ENCODE measurements at places on chromosomes 12 and 14.

GRCh38 chr12:26746121-26746714 lies 86.8 kb downstream of the ITPR2 start:
- no peak for DNase-seq

DNA sequence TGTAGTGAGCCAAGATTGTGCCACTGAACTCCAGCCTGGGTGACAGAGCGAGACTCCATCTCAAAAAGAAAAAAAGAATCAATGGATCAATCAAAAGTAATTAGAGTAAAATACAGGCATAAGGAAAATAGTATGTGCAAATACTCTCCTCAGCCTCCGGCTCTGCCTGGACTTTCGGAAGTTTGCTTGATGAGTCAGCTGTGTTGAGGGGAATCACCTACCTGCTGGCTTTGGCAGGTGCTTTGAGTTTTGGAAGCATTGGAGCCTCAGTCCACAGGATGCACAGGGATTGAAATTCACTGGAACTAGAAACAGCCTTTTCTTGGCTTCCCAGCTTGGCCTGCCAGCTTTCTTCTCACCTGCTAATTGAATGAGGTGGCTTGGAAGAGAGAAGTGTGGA lies 268.2 kb downstream of the PCNX1 start:
- no peak for DNase-seq

GRCh38 chr12:124259154-124260066 lies 35.5 kb upstream of the RFLNA start:
- DNase-seq, result no peak

GRCh38 chr14:22131749-22132476 lies 457.1 kb downstream of the DAD1 start:
- no peak for DNase-seq

- DNase-seq, result no peak
Measured at GRCh38 chr12:130646716-130647370, 69.3 kb downstream of the RIMBP2 start.

GRCh38 chr14:75752907-75753594 lies 92.0 kb downstream of the TTLL5 start:
- DNase-seq, result no peak

DNA sequence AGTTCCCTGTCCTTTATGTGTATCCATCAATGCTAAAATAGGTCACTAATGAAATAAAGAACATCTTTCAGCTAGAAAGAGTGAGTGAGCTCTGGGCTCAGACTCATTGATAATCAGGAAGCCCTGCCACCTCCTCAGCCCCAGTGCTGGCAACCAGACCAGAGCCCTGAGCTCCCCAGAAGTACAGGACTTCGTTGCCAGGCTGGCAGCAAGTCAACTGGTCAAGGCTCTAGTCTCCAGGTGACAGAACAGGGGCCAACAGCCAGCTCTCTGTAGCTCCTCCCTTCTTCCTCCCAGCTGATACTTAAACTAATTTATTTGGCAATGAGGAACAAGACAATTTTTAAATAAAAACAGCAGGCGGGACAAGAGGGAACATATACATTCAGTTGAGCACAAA lies 145.3 kb downstream of the EGLN3 start:
- DNase-seq, result peak; percentile 23

- peak; percentile 78 for DNase-seq
Measured at GRCh38 chr12:13196130-13196921, at the start of gene EMP1. EMP1 (plus strand) TSS chr12:13196726; CDS start chr12:13211511, 14,785 bp downstream.

Measured in midbrain (tissue), 1 donor.